Left renal cortex interstitium (tissue), 4 donors: ENCODE measurements at places on chromosomes 6 and 20.

DNA sequence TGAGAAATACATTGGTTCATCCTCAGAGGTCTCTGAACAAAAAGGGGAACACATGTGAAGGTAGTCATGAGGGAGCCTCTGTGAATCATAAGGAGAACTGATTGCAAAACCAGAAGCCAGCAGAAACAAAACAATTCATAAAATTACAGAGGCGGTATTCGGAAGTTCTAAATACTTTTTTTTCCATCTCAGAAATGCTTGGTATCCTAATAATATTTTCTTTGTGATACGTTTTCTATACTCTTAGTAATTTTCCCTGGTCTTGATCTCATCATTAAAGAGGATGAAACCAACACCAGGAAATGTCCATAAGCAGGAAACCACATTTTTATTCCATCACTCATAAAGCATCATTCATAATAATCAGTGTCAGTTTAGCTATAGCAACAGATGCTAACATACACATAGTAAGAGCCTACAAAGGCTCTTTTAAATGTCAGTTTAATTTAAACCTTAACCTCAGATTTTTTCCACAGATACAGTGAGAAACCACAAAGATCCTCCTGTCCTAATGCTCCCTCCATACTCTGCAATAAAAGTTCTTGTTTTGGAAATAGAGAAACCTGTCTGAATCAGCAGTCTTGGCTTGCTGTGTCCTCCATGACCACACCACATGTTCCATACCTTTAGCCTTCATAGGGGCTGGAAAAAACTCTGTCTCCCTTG is 29.2 kb downstream of the SGK1 start:
- no peak for DNase-seq

DNA sequence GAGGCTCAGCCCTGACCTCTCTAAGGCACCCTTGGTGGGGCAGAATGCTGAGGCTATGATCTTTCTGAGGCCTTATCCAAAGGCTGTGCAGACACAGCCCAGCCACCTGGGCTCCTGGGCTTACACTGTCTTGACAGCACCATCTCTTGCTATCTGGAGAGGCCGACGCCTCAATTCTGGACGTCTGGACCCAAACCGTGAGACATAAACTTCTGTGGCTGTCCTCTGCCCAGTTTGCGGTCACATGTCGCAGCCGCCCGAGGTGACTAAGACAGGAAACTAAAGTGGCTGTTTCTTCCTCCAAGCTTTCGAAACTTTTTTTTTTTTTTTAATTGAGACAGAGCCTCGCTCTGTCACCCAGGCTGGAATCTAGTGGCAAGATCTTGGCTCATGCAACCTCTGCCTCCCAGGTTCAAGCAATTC is 49.3 kb downstream of the PRR18 start:
- no peak for DNase-seq

- DNase-seq: no peak
Observed at GRCh38 chr20:4083098-4083865, 67.9 kb upstream of the RNF24 start.

GRCh38 chr20:13756551-13756950 is 28.2 kb downstream of the ESF1 start:
- no peak for DNase-seq
